ENCODE measurements at places on chromosomes 2 and 18.

DNA sequence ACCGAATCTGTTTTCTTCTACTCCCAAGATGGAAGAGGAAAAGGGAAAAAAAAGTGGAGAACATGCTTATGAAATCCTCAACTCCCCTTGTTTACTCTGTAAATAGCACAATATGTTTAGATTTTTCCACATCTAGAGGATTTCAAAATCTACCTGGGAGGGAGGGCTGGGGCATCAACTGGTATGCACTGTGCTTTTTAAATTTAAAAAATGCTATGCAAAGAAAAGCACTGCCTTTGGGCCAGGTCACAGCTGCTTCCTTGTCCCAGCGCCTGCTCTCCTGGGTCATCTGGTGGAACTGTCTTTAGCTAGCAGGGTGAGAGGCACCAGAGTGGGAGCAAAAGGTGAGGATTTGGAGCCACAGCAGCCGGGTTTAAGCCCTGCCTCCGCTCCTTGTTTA is 88.2 kb upstream of the BOD1L2 start:
- no peak for DNase-seq

GRCh38 chr2:168495524-168495923 is 39.5 kb downstream of the CERS6 start:
- no peak for DNase-seq

- DNase-seq: no peak
Measured at GRCh38 chr2:136075476-136075875, 42.5 kb downstream of the CXCR4 start.

DNA sequence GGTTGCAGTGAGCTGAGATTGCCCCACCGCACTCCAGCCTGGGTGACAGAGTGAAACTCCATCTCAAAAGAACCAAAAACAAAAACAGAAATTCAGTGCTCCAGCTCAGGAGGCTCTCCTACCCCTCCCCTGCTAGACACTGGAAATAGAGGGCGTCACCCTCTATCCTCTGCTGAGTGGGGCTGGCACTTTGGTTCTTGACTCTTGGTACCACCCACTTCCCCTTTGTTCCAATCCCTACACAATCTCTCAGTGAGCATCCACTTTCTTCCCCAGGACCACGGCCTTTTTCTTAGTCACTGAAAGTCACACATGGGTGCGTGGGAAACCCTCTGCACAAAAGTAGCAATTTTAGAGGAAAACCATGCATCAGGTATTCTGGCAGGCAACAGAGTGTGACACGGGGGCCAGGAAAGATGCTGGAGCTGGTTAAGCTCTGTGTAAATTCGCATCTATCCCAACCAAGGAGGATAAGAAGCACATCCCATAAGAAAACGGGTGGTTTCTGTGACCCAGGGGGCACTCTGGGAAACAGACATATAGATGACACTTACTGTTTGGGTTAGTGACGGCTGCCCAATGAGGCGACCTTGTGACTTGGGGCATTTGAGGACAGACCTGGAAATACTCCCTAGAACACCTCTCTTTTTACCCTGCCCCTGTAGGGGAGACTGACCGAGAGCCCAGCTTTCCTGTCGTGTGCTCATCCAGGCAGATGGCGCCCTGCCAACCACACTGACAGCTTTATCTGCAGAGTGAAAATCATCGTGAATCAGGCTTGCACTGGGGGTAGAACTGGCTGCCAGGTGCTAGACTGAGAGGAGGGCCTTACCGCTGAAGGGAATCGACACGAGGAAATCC is 7.7 kb downstream of the HJURP start:
- peak; percentile 46 for DNase-seq

DNA sequence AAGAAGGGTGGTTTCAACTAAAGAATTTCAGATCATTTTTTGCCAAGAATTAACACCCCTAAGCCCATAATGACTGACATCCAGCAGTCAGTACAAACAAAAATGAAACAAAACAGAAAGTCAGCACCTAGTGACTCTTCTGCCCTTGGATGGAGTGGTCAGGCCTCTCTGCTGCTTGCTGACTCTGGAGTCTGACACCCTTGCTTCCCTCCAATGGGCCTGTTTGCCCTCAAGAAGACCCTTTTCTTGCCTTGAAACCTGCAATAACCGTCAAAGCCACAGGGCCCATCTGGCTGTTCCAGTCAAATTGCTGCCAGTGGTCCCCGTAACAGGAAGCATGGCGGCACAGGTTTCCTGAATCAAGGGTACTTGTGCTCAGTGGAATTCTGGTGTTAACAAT is 27.2 kb upstream of the CYTIP start:
- no peak for DNase-seq

GRCh38 chr2:238861766-238862315 is 14.0 kb downstream of the TWIST2 start:
- no peak for DNase-seq

DNA sequence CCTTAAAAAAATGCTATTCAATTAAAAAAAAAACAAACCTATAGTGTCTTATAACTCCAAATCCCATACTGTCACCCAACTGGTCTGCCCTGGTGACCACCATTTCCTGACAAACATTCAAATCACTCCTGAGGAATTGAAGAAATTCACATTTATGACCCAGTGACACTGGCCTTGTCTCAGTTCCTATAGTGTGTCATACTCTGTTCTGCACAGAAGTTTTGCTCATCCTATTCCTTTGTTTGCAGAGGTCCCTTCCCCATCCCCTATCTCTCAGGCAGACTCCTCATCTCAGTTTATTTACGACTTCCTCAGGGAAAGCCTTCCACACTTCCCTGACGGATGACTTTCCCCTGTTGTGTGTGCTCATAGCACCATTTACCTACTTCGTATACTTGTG is 14.7 kb downstream of the ZC3H6 start:
- no peak for DNase-seq

- DNase-seq: peak; percentile 53
Measured at GRCh38 chr2:172438741-172439508, 11.5 kb downstream of the ITGA6 start.

- DNase-seq: peak; percentile 54
Measured at GRCh38 chr2:223811757-223812156, 25.6 kb downstream of the AP1S3 start.

DNA sequence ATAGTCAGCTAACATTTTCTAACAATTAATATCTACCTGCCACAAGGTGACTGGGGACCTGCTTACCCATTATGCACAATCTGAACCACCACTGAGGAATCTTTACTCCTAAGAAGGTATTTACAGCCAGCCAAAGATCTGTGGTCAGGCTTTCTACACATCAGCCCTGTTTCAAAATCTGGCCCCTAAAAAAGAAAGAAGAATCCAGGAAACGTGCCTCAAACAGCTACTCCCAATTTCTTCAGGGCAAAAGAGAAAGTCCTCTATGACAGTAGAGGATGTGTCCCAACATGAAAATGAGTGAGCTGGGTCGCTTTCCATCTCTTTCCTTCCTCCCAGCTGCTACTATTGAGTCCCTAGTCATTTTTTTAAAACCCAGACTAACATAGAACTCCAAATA is 79.5 kb downstream of the EPB41L3 start:
- no peak for DNase-seq

DNA sequence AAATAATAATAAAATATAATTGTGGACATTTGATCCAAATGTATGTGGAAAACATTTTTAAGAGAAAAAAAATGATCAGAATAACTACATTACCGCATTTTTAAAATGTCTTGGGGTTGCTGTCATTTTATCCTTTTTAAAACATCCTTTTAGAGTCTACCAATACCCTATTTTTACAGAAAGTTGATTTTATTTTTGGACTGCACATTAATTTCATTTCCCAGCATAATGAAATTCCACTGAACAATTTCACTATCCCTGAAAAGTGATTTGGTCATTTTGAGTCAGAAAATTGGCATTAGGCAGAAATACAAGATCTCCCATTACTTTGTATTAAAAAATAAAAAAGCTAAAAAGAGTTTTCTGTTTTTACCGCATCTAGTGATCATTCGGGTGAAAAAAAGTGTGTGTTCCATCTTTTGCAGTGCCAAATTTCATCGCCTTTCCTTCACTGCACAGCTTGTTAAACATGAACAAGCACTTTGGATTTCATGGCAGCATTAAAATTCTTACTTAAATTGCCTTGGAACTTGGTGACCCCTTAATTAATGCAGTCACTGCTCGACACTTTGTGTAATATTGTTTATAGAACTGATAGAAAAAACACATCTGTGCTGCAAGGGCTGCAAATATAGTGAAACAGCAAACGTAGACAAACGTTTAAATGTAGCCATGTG is 611.7 kb downstream of the TSN start:
- no peak for DNase-seq

DNA sequence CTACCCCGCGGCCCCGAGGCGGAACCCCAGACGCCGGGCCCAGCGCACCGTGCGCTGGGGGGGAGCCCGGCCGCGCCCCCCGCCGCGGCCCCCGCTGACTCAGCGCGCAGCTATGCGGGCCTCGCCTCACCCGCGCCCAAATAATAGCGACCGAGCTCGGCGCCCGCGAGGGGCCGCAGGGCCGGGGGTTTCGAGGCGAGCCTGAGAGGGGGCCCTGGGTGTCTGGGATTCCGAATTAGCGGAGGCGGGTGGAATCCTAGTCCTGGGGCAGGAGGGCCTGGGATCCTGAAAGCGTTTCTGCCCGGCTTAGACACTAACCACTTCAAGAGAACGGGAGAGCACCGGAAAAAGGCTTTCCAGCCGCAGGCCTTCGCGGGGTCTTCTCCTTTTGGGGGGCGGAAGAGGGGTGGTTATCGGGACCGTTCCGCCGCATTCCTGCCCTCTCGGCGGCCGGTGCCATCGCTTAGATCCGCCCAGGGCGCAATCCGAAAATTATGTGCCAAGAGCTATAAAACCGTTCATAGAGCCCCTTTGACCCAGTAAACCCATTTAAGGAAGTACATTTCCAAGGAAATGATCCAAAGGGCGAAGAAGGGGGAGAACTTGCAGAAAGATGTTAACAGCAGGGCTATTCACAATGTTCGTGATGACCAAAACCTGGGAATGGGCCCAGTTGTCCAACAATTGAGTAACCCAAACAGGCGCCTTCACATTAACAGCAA is 681 bp upstream of the ROCK2 start:
- peak; percentile 69 for DNase-seq

- no peak for DNase-seq
Measured at GRCh38 chr2:165402162-165402561, 67.3 kb upstream of the CSRNP3 start.

DNA sequence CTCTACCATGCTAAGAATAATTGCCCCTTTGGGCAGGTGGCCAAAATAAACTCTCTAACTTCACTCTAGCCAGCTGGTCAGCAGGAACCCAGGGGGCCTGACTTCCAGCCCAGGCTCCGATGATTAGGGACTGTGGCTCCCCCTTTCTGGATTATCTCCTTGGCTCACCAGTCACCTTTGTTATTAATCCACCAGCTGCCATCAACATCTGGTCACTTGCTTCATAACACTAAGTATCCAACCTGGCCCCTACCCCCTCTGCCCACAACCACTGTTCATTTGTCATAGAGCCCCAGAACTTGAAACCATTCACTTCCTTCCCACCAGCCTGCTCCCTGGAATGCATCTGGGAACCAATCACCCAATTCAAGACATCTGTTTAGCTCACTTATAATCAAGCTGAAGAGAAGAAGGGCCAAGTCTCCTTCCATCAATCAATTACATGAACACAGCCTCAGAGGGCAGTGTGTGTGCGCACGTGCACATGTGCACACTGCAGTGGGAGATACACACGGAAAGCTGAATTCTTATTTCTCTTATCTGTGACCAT is 215.1 kb downstream of the ALK start:
- no peak for DNase-seq

GRCh38 chr18:41324934-41325333 is 630.1 kb upstream of the PIK3C3 start:
- peak; percentile 63 for DNase-seq

DNA sequence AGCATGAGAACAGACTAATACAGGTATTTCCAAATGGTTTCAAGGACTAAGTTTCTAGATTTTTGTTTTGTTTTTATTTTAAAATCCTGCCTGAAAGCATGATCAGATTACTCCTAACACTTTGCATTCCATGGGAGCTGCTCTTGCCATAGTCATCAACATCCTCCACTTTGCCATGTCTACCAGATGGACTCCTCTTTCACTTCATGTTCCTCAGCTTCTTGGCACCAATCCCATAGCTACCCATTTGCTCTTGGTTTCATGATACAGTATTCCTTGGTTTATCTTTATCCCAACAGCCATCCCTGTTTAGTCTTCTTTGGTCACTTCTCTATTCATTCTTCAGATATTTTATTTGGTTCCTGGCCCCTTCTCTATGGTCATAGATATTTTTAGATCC is 154.2 kb upstream of the CCDC195 start:
- DNase-seq: peak; percentile 43

- DNase-seq: peak; percentile 84
Measured at GRCh38 chr2:169131587-169132512, 62.5 kb downstream of the DHRS9 start.

DNA sequence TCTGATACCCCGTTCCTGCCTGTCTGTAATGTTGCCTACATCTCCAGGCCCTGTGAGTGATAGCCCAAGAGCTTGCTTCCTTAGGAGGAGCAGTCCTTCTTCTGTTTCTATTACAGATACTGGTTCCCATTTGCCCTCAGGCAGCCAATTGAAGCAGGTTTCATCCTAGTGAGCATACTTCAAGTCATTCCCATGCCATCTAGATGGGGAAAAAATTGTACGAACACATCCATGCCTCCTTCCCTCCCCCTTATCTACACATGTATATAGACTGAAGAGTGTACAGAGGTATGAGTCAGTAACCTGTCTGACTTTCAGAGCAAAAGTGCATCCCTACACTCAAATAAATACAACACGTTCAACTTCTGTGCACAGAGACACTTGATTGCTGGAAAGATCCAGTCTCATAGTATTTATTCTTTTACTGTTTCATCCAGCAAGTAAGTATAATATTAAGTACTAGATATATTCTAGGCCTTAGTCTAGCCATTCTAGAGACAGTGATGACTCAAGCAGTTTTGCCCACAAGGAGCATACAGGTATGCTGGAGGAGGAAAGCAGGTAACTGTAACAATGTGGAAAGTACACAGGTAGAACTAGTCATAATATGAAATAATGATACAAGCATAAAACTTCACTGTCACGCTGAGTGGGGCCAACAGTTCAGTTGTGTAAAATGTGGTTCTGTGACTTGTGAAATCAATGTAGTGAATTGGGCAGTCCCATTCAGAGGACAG is 153.4 kb downstream of the MGAT5 start:
- no peak for DNase-seq

GRCh38 chr2:121955426-121955825 is 200.0 kb downstream of the TSN start:
- no peak for DNase-seq

- DNase-seq: peak; percentile 37
Measured at GRCh38 chr2:126244937-126245336, 411.0 kb upstream of the GYPC start.

DNA sequence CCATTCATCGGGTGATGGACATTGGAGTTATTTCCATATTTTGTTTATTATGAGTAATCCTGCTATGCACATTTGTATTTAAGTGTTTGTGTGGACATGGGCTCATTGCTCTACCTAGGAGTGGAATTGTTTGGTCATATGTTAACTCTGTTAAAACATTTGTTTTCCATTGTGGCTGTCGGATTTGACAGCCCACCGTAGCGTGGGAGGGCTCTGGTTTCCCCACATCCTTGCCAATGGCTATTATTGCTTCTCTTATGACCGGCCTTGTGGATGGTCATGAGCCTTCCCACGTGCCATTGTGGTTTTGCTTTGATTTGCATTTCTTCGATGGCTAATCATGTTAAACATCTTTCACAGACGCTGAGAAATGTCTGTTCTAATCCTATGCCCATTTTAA is 92.0 kb downstream of the ZNF236 start:
- DNase-seq: no peak

Data from cardiac fibroblast (primary cell).